ENCODE measurements at places on chromosomes 2 and 18. TPM values are rescaled to one million over a fixed set of nuclear protein-coding genes. Genes with fewer than 3 reads are reported as not detected.

DNA sequence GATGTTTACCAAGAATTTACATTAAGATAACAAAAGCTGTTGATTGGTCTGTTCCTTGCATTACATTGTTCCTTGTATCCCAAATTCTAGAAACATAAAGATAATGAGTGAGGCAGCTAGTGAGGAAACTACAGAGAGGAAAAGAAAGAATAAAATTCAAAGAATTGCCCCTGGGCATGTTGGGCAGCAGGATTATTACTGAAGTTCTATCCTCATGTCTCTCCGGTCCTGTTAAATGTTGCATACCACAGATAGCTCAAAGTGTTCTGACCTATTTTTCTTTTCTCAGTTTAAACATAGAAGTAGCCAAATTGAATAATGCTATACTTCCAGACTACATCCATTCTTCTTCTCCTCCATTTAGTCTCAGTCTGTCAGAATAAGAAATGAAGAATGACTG is 58.2 kb upstream of the DYNC1I2 start:
- no peaks in the 10 kb centered on the region for H3K4me1 ChIP-seq
- no peak overlapping the region for H3K27ac ChIP-seq
- no peak for DNase-seq
- peaks cover 2% of the 10 kb centered on the region for H3K27me3 ChIP-seq
- no peak overlapping the region for H3K4me3 ChIP-seq

DNA sequence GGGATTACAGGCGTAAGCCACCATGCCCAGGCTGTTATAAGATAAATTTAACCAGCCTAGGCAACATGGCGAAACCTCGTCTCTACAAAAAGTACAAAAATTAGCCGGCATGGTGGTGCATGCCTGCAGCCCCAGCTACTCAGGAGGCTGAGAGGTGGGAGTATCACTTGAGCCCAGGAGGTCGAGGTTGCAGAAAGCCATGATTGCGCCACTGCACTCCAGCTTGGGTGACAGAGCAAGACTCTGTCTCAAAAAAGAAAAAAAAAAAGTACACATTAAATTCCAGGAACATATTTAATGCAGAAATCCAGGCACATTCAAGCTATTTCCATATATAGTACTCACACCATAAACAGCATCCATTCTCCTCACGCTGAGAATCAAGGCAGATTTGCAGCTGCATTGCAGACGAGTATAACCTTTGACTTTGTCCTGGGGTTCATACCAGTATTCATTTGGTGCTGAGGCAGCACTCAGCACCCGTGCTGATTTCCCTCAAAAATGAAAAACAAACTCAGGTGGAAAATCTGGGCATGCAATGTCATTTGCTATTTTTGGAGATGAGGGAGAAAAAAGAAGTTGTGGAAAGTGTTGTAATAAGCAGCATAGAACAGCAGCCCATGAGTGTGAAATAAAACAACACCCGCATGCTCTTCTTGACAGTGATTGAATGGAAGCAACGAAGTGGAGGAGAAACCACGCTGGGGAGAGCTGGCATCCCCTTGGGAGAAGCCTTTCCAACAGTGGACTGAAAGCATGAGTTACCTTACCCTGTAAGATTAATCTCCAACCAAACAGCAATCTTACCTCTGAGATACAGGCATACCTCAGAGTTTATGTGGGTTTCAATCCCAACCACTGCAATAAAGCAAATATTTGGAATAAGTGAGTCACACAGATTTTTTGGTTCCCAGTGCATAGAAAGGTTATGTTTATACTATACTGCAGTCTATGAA is 46.8 kb upstream of the ANXA4 start:
- peak overlapping the region; percentile 7 for H3K4me3 ChIP-seq
- no peak for DNase-seq
- peak overlapping the region; percentile 1 for H3K27ac ChIP-seq
- H3K27me3 ChIP-seq, result no peaks in the 10 kb centered on the region

The CYBRD1 gene
- total RNA-seq, result 1.4 TPM

- H3K4me1 ChIP-seq, result peaks cover 20% of the 10 kb centered on the region
- no peaks in the 10 kb centered on the region for H3K36me3 ChIP-seq
- no peak overlapping the region for H3K4me3 ChIP-seq
- no peak for DNase-seq
- peaks cover 53% of the 10 kb centered on the region for H3K27me3 ChIP-seq
- no peak overlapping the region for H3K27ac ChIP-seq
Observed at GRCh38 chr2:75562513-75562864, 1.8 kb upstream of the EVA1A start.

The CLEC4F gene
- not detected for total RNA-seq
